ENCODE measurements at places on chromosomes 4 and X. TPM values are rescaled to one million over a fixed set of nuclear protein-coding genes. Genes with fewer than 3 reads are reported as not detected.

GRCh38 chr4:184282895-184283654 lies 65.4 kb upstream of the ENPP6 start:
- H3K4me3 ChIP-seq: no peak overlapping the region
- no peak overlapping the region for H3K27ac ChIP-seq
- H3K36me3 ChIP-seq: no peaks in the 10 kb centered on the region
- no peaks in the 10 kb centered on the region for H3K4me1 ChIP-seq
- no peaks in the 10 kb centered on the region for H3K27me3 ChIP-seq

- H3K4me3 ChIP-seq: no peak overlapping the region
- no peaks in the 10 kb centered on the region for H3K4me1 ChIP-seq
- H3K27ac ChIP-seq: no peak overlapping the region
- no peak for DNase-seq
- no peaks in the 10 kb centered on the region for H3K36me3 ChIP-seq
- no peaks in the 10 kb centered on the region for H3K27me3 ChIP-seq
These were observed 88.3 kb upstream of the UNC5C start for GRCh38 chr4:95637043-95637600.

RHOXF1 gene
- polyA plus RNA-seq: not detected

DNA sequence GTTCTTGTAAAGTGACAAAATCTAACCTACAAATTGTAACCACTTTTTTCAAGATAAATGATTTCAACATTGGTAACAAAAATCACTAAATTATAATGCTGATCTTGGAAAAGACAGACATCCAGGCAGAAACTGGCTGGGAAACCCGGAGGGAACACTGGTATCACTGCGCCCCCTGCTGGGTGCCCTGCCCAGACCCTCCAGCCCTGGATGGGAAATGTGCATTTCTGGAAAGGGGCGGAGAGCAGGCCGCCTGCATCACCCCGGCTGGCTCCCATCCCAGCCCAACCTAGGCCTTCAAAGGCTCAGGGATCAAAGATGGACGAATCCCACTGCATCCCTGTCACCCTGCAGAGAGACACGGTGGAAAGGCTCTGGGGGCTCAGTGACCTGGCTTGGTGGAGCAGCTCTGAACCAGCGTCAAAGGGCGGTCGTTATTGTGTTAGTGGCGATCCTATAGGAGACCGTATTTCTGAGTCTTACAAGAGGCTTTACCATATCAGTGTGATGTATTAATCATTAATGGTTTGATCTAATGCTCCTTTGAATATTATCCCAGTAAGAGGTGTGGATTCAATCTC lies 37.3 kb downstream of the ACOX3 start:
- no peak overlapping the region for H3K4me3 ChIP-seq
- H3K27me3 ChIP-seq: no peaks in the 10 kb centered on the region
- H3K4me1 ChIP-seq: no peaks in the 10 kb centered on the region
- DNase-seq: peak; percentile 91
- H3K27ac ChIP-seq: no peak overlapping the region

DNA sequence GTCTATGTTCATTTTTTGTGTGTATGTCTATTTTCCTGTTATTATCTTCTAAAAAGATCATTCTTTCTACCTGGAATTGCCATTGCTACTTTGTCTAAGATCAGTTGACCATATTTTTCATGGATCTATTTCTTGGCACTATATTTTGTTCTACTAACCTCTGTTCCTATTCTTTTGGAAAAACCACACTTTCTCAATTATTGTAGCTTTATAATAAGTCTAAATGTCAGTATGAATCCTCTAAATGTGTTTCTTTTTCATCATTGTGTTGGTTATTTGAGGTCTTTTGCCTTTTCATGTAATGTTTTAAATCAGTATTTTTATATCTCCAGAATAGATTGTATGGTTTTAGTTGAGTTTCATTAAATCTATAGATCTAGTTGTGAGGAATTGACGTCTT lies 798.3 kb downstream of the FAT4 start:
- no peak overlapping the region for H3K4me3 ChIP-seq
- DNase-seq: no peak

DNA sequence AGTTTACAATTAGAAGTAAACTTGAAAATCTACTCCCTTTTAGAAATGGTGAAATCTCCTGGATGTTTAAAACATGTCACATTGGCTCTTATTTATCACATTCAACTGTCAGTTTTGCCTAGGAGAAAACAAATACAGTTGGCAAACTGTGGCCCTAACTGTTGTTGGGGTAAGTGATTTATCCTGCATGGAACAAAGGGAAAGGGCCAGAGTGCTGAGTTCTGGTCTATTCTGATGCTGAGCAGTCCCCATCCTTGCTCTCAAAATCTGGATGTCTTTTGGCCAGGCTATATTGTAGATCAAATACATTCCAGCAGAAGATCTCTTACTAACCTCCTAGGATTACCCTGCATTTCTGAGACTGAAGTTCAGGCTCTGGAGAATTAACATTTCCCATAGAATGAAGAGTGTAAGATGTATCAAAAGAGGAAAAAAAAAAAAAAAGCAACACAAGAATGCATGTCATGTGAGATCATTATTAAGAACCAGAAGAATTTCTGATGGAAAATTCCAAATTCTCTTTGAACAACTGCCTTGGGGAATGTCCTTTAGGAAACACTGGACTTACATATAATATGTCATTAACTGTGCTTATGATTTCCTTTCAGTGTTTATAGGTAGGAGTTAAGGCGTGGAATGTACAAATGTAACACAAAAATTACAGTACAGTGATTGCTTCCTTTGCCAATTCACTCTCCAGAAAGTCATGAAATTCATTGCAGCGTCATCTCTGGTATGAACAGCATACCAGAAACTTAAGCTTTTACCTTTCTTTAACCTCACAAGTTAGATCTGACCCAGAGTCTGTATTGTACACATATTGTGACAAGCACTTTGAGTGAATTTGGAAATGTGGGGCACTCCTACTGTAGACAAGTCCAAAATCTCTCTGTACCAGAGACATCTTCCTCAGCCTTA lies 1012.5 kb upstream of the LCORL start:
- peak; percentile 3 for DNase-seq
- no peaks in the 10 kb centered on the region for H3K4me1 ChIP-seq
- H3K4me3 ChIP-seq: no peak overlapping the region

DNA sequence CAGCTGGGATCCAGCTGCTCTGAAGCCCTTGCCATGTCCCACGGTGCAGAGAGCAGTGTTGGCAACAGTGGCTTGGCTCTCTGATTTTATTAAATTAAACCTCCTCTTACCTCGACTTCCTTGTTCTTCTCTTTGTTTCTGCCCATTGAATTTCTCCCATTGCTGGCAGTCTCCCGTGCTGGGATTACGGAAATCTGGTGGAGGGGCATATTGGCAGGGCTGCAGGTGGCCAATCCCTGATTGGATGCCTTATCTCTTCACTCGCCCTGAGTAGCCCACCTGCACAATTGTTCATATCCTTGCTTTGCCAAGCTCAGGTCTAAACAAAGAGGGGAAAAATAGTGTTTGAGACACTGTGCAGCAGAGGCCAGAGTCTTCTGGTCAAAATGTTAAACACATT lies 493.9 kb downstream of the TMA16 start:
- H3K4me3 ChIP-seq: no peak overlapping the region
- no peak for DNase-seq
- H3K4me1 ChIP-seq: no peaks in the 10 kb centered on the region
- H3K36me3 ChIP-seq: no peaks in the 10 kb centered on the region
- H3K27ac ChIP-seq: no peak overlapping the region

DNA sequence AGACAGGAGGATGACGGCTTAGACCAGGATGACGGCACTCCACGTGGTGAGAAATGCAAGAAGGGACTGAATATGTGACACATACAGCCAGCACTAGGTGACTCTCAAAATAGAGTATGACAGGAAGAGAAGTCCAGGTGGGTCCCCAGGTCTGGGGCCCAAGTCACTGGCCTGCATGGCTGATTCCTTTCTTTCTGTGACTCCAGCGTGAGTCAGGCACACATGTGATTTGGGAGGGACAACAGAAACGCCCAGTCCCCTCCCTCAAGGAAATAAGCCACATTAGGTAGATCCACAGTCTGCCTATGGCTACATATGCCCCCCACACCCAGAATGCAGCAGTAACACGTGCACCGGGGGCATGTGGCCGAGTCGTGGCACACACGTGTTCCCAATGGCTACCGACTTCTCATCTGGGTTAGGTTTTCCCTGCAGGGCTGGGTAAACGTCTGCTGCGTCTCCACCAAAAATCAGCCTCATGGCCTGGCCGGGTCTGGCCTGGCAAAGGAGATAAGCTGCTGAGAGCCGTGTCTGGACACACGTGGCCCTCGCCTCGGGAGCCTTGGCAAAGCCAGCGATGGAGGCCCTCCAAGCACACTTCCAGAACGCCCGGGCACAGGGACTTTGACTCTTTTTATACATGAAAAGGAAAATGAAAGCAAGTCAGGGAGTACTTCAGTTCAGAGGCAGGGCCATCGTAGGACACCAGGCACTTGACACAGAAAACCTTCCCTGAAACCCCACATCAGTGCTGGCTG lies 19.3 kb downstream of the SEL1L3 start:
- H3K27ac ChIP-seq: no peak overlapping the region
- H3K4me1 ChIP-seq: peaks cover 6% of the 10 kb centered on the region
- no peaks in the 10 kb centered on the region for H3K36me3 ChIP-seq

MUC7 gene
- polyA plus RNA-seq: not detected
